ENCODE measurements at places on chromosomes 11 and 22.
A peak's percentile ranks its signal among the peaks of the same experiment; 100 is the strongest.

DNA sequence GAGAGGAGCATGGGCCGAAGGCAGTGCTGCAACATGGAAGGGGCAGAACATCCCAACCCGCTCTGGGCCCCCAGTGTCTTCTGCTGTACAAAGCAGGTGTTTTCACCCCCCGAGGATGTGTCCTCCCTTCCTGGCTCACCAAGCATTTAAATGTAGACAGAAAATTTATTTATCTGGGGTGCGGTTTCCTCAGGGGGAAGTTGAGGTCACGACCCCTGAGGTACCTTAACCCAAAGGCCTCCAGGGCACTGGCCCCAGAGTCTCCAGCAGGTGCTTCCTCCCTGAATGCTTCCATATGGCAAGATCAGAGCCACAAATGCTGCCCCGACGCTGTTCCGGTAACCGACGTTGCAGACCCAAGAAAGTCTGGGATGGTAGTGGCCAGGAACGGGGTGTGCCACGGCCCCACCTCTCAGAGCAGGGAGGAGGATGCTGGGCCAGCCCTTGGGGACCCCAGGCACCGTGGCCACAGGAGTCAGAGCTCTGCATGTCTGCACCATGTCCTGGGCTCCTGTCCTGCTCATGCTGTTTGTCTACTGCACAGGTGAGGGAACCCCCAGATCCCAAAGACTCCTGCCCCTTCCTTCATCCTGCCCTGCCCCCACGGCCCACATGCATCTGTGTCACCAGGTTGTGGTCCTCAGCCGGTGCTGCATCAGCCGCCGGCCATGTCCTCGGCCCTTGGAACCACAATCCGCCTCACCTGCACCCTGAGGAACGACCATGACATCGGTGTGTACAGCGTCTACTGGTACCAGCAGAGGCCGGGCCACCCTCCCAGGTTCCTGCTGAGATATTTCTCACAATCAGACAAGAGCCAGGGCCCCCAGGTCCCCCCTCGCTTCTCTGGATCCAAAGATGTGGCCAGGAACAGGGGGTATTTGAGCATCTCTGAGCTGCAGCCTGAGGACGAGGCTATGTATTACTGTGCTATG lies at the start of gene VPREB1:
VPREB1 (plus strand) TSS at position 471 of the 935 bp plus-strand sequence; CDS start at position 499, 28 bp downstream.
- DNase-seq, result no peak

DNA sequence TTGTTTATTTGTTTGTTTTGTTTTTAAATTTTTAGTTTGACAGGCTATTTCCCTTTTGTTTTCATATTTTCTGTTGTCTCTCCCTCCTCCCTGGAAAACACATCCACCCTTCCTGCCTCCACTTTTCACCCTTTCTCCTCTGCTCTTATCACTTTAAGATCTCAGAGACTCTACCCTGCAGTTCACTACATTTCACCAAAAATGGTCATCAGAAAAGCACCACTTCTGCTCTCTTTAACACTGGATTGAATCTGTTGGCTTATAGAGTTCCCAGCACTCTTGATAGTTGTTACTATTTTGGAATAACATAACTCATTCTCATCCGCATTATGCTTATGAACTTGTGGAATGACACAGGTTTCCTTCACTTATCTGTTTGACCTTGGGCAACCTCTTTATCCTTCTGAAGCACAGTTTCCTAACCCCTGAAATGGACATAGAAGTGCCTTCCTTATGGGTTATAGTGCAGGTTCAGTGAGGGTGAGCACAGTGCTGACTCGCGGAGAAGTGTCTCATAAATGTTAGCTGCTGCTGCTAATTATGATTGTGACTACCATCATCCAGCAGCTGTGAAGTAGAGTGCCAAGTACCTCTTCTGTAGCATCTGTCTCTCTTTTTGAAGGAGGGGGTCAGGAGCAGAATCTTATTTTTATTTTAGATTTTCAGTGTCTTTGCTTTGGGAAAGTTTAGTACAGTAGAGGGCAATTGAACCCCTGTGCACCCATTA lies 15.0 kb downstream of the TEAD1 start:
- DNase-seq, result no peak

DNA sequence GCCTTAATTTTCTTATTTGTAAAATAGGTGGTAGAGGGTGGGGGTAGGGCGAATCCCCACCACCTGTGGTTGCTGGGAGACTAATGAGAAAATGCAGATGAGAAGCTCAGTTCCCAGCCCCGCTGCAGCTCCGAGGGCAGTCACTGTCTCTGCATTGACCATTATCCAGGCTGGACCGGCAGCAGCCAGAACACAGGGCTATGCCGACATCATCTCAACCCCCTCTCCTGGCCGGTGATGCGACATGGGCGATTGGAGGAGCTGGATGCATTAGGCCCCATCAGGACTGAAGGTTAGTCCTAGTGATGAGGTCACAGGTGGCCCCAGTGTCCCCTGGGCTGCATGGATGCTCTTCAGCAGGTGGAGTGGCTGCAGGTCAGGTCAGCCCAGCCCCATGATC lies 412.4 kb downstream of the CTTN start:
- DNase-seq, result no peak

GRCh38 chr11:25094085-25094802 lies 597.4 kb downstream of the LUZP2 start:
- no peak for DNase-seq

DNA sequence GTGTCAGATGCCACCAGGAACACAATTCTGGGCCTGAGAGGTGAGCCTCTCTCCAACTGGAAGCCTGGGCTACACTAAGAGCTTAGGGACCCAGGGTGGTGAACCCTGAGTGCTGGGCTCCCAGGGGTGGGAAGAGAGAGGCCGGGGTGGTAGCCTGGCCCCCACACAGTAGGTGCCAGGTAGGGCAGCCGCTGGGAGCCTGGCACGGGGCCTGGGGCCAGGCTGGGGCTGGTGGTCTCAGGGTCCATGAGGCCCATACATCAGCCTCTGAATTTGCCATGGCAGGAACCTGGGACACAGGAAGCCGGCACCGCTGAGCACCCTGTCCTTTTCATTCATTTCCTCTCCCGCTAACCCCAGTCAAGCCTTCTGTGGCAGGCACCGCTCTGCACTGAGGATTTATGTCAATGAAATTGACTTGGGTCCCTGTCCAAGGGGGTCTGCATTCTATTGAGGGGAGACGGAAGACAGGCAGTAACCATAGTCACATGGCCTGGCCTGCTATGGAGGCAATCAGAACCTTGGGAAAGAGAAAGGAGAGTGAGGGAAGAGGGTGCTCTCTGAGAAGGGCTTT lies 8.6 kb downstream of the MYEOV start:
- no peak for DNase-seq

GRCh38 chr11:116687458-116688201 lies 85.2 kb downstream of the BUD13 start:
- no peak for DNase-seq

- DNase-seq, result no peak
These were observed 98.8 kb downstream of the HSD17B12 start for GRCh38 chr11:43779306-43779705.

GRCh38 chr22:31305194-31305593 lies 12.9 kb upstream of the PIK3IP1 start:
- no peak for DNase-seq

DNA sequence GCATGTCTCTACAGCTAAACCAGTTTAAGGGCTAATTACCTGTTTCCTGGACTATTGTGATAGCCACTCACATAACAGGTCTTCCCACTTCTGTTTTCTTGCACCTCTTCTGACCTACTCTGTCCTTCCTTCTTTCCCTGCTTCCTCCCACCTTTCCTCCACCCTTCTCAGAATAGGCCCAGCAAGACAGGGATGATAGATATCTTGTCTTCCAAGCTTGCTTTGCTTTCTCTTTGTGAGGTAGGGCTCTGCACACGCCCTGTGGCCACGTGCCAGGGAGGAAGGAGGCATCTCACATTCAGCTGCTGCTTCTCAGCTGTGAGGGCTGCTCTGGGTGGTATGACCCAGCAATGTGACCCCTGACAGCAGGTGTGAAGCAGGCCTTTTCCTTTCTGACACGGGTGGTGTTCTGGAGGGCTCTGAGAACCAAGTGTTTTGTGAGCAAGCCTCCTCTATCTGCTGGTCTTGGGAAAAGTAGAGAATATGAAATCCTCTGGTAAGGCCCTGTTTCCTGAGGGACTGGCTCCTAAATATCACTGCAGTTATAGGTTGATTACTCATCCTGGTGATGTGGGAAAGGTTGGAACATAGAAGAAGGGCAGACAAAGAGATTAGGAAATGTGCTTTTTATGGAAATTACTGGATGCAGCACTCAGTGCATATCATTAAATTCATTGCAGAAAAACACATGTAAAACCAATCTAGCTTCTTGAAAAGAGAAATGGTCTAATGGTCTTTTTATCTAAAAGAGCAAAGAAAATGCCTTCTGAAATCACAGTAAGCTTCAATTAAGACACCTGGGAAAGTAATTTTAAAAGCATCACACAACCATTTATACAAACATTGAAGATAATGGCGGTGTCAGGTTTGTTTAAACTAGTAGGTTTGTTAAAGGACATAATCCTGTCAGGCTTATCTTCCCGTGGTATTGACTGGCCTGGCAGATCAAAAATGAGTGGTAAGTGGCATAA lies 8.5 kb downstream of the AMOTL1 start:
- no peak for DNase-seq

GRCh38 chr11:44939673-44940395 lies 10.8 kb downstream of the TP53I11 start:
- no peak for DNase-seq

GRCh38 chr11:3962406-3962840 lies 107.0 kb downstream of the STIM1 start:
- DNase-seq, result no peak

DNA sequence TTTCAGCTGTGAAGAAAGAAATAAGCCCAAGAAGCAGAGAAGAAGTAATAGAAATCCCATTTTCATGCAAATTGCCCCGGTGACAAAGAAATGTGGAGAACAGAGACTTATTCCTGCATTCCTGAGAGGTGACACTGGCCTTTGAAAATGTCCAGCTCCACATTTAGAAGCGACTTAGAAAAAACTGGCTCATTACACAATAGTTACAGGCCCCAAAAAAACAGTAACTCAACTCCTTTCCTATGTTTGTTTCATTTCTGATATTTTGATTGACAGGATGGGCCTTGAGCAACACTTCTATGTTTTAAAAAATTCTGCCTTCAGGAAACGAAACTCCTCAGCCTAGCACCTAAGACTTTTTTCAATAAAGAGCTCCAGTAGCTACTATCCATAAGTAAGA lies 726.9 kb upstream of the TENM4 start:
- DNase-seq, result no peak

- DNase-seq, result no peak
These were observed 111.5 kb upstream of the RRM1 start for GRCh38 chr11:3983101-3983500.

DNA sequence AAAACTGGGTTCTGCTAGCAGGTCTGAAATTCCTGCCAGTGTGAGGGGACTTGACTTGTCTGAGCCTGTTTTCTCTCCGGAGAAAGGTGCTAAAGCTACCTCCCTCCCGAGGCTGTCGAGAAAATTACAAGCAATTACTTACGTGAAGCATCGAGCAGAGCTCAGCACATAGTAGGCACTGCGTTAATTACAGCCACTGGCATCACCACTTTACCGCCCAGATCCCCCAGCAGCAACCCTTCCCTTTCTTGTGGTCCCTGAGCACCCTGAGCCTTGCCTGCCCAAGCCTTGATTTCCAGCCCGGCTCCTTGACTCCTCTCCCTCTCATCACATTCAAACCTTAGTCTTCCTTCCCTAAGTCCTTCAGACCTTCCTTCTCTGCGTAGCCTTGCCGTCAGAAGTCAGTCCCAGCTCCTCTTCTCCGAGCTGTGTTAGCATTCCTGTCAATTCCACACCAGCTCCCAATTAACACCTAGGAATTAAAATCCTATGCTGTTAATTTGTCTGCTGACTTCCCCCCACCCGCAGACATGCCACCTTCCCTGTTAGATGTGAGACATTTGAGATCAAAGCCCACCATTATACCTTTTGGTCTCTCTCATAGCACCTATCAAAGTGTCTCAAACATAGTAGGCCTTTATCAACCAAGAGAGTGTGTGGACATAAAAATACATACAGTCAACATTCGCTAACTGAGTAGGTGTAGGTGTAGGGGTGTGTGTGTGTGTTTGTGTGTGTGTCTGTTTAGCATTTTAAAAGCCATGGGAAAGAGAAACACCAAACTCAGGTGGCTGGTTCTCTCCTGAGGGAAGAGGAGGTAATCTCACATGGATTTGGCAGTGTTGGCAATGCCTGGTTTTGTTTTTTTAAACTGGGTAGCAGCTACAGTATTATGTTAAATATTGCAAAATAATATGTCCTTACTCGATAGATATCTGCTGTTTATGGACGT lies 2.8 kb upstream of the KCNJ5 start:
- no peak for DNase-seq

DNA sequence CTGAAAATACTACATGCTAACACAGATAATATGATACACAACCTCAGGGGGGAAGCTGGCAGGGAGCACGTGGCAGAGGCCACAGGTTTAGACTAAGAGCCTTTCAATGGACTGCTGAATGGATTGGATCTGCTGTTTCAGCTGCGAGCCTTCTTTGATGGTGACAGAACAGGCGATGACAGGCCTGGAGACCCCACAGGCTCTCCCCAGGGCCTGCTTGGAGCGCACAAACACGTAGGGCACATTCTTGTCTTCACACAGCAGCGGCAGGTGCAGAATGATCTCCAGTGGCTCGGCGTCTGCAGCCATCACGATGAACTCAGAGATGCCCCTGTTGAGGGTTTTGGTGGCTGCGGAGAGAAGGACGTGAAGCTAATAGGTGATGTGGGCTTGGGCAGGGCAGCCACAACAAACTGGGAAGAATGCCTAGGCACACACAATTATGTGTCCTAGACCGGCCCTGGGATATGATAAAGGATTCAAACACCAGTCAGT lies 13.8 kb downstream of the SNU13 start:
- DNase-seq, result no peak

GRCh38 chr11:10637731-10638151 lies 55.8 kb downstream of the IRAG1 start:
- no peak for DNase-seq

- DNase-seq, result no peak
These were observed 15.2 kb downstream of the SMARCB1 start for GRCh38 chr22:23801886-23802377.

- DNase-seq, result no peak
These were observed 11.2 kb downstream of the UBASH3B start for GRCh38 chr11:122666743-122667142.

DNA sequence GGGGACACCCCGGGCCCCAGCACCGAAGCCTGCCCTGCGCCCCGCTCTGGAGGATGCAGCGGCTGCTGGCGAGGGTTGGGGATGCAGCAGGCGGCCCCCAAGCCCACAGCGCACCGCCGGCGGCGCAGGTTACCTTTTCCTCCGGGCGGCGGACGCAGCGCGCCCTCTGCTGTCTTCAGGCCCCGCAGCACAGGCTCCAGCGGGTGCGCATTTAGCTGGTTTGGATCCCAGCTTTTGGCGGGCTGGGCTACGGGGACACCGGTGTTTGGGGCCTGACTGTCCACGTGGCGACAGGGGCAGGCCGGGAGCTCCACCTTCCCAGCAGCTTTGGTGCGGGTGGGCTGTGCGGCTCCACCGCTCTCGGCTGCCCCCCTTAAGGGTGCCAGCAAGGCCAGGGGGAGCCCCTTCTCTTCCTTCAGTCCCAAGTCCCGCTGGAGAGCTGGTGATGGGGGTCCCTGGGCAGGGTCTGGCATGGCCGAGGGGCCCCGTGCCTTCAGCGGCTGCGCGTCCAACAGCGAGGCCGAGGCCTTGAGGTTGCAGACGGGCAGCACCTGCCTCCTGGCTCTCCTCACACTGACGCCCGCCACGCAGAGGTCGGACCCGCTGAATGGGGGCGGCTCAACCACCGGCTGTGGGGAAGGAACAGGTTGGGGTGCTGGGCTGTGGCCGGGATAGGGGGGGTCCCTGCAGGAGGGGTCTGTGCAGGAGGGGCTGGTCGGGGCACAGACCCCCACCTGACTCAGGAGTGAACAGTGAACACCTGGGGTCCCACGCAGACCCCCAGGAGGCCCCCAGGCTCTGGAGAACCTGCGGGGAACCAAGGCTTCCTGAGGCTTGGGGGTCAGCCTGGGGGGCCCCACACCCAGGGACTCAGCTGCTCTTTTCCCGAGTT lies 18.0 kb upstream of the IL17REL start:
- DNase-seq, result peak; percentile 82

GRCh38 chr22:43434928-43435311 lies 23.1 kb downstream of the MPPED1 start:
- DNase-seq, result no peak

Measured in stimulated activated CD4-positive, alpha-beta T cell treated with anti-CD3 and anti-CD28 coated beads, Interleukin-1b, Interleukin-23, amount 100 ng/mL, for 4 hours (primary cell).